Hematopoietic multipotent progenitor cell treated with erythropoietin and hydrocortisone succinate and interleukin-3 and kit ligand, for 15 days (in vitro differentiated cells): ENCODE measurements at places on chromosomes 1 and 21.
A peak's percentile ranks its signal among the peaks of the same experiment; 100 is the strongest.

GRCh38 chr1:94093396-94093795, 27.6 kb downstream of the ABCA4 start:
- no peak for DNase-seq

DNA sequence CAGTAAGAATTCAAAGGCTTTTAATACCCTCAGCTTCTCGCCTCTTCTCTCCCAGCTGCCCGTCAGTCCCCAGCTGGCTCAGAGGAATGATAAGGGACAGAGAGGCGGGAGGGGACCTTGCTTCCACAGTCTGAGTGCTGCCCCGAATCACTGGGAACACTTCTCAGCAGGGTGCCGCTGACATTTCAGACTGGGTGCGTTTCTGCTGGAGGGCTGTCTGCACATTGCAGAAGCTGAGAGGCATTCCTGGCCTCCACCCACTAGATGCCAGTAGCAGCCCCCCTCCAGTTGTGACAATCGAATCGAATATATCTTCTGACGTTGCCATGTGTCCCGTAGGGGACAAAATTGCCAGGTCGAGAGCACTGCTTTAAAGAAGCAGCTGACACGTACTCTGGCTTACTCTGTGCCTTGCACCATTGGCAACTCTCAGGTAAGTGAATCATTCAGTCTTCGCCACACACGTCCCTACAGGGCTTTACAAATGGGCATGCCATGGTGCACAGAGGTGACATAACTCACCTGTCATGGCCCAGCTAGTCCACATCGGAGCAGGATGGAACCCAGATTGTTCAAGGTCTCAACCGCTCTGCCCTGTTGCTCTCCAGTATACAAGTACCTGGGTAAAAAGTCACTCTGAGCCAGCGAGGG, 23.9 kb downstream of the CTNNBIP1 start:
- DNase-seq, result no peak

DNA sequence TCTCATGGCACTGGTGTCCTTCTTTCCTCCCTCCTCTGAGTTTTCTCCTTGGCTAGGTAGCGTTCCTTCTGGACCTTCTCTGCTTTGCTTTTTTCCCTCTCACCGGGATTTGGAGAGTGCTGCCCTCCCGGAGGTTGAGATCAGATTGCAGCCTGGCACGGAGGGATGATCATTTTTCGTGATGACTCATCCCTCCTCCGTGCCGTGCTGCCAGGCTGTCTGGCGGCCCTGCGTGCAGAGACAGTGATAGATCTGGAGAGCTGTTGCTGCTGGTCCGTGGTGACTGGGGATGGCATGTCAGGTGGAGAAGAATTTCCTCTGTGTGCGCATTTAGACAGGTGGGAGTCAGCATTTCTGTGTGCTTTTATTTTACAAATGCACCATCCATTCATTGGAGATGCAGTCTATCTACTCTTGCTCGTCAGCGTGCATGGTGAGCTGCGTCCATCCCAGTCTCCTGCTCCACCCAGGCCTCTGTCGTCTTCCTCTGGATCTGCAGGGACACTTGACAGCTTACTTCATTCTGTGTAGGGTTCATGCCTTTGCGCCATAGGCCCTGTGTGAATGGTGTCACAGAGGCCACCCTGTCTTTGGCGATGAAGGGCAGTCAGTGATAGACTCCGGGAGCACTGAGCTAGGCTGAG, 104.4 kb downstream of the PCBP3 start:
- DNase-seq, result no peak

DNA sequence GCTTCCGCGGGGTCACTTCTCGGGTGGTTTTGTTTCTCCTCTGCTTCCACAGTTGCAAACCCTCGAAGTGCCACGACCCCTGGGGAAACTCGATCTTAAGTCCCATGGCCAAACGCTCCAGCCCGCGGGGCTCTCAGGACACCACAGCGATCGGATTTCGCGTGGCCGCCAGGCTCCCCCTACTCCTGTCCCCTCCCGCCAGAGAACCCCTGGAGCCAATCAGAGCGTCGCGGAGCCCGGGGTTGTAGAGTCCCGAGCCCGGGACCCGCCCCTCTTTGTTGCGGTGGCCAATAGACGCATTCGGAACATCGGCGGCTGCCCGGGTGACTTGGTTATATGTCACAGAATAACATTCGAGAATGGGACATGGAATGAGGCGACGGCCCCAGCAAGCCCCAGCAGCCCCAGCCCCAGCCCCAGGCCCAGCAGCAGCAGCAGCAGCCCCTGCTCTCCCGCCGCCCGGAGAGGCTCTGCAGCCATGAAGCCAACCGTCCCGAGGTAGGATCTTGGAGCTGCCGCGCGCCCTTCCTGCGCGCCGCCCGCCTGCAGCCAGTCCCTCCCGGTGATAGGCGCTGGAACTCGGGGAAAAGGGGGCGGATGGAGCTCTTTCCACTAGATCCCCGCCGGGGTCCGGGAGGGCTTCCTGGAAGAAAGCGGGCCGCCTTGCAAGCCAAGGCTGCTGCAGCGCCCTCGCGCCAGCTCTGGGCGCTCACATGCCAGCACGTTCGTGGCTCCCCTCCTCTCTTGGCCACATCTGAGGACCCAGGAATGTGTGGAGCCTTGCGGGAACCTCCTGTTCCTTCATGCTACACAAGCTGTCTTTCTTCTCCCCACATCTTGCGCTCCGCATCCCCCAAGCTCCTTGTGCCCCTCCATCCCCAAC, at the start of gene VASH2:
VASH2 (plus strand) TSS at position 299 of the 883 bp plus-strand sequence. CDS start 1,002 bp downstream, outside the sequence.
- DNase-seq, result no peak

GRCh38 chr1:184791550-184791900, 36.9 kb upstream of the EDEM3 start:
- DNase-seq, result no peak

DNA sequence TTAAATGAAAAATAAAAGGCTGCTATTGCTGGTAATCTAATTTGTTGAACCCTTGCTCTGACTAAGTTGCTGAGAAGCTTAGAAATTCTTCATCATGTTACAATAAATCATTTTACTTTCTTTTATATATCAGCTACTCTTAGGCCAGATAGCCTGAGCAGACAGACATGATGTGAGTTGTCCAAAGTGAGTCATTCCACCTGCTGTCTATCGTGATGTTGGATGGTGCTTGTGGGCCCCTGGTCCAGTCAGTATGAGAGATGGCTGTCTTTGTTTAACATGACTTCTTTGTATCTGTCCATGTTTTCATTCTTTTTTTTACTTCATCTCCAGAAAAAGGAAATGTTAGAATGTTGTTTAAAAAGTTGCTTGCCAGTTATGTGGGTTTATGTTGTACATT, 188.8 kb downstream of the ADGRL2 start:
- DNase-seq, result no peak

- no peak for DNase-seq
Measured at GRCh38 chr1:98330224-98330623, 331.3 kb upstream of the SNX7 start.

DNA sequence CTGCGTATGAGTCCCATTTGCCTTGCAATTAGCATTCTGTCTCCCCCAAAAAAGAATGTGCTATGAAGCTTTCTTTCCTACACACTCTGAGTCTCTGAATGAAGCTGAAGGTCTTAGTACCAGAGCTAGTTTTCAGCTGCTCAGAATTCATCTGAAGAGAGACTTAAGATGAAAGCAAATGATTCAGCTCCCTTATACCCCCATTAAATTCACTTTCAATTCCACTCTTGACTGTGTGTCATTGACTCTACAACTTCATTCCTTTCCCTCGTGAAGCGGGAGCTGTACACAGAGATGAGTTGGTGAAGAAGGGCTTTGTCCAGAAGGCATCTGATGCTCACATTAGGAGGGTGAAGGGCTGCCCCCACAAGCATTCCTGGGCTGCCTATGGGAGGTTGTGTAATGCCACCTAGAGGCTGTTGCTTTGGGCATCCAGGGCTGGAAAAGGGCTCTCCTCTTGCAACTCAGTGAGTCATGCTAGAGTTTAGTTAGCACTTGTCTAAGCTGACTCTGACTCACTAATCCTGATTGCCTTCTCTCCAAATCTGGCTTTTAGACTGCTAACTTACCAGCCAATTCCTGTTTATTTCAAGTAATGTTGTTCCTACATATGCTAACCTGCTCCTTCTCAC, 1.8 kb downstream of the SPRR1B start:
- no peak for DNase-seq

DNA sequence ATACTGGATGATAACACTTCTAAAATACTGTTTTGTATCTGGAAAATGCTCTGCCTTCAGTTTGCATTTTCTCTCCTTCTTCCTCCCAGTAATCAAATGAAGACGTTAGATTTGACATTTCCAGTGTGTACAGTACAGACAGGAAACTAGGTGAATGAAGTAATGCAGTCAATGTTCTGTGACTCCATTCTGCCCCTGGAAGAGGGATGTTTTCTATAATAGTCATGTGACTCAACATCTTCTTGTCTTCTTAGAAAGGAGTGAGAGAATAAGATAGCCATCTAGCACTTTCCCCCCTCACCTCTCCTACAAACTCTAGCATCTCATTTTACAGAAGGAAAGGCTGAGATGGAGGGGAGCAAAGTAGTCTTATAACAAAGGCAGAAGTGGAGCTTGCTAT, 77.6 kb downstream of the DDR2 start:
- DNase-seq, result no peak

GRCh38 chr1:62240651-62241370, 46.2 kb downstream of the L1TD1 start:
- DNase-seq, result no peak

- DNase-seq, result no peak
Measured at GRCh38 chr1:160271025-160271424, 8.7 kb upstream of the DCAF8 start.

DNA sequence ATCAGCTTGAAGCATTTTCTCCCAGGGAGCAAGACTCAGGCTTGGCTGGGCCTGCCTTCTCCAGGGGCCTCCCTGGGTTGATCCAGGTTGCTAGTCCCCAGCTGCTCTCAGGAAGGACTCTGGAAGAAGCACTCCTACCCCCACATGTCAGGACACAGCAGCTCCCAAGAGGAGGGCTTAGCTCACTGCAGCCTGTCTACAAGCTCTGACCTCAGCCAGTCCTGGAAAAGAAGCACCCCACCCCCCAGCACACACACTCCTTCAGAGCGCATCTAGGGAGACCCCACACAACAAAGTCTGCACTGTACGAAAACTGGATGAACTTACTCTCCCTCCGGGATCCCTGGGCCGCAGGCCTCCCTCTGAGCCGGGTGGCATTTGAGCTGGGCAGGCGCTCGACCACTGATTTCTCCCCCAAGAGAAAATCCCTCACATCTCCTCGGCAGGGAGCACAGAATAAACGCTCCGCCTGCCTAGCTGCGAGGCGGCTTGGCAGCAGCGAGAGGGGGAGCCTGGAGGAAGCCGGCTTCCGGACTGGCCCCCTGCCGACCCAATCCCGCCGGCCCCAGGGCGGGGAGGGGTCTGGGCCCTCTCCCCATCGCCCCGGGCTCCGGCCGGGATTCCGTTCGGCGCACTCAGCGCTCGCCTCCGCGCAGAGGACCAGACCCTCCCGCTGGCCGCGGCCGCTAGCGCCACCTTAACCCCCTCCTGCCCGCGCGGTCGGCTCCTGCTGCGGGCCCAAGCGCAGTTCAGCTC, at the start of gene KCNA2:
KCNA2 (minus strand) TSS at position 458 of the 756 bp plus-strand sequence. CDS start 1,576 bp downstream, outside the sequence.
- DNase-seq, result no peak

DNA sequence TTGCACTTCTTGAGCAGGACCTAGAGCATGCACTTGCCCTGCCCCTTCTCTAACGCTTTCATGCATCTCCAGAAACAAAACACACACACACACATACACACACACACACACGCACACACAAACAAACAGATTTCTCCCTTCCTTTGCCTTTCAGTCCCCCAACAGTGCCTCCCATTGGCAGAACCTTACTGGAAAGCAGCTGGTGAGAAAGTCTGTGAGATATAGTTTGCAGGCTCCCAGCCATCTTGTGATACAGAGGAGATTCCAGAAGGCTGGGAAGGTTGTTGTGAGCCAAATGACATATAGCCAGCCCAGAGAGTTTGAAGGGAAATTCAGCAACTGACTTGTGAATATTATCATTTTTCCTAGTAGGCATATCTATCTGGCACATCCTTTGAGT, 35.9 kb upstream of the ZRANB2 start:
- no peak for DNase-seq

DNA sequence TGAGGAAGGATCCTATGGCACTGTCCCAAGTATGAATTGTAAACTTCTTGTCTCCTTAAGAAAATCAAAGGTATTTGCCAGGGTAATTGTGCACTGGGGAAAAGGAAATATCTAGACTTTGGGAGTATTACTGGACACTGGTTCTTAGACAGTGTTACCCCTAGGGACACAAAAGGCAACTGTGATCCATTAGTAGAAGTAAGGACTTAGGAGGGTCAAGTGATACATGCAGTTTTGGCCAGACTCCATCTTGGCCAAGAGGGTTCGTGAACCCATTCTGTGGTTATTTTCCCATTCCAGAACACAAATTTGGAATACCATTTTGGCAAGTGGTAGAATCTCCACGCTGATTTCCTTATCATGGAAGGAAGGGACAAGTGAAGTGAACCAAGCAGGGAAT, 98.1 kb downstream of the TM2D1 start:
- no peak for DNase-seq

DNA sequence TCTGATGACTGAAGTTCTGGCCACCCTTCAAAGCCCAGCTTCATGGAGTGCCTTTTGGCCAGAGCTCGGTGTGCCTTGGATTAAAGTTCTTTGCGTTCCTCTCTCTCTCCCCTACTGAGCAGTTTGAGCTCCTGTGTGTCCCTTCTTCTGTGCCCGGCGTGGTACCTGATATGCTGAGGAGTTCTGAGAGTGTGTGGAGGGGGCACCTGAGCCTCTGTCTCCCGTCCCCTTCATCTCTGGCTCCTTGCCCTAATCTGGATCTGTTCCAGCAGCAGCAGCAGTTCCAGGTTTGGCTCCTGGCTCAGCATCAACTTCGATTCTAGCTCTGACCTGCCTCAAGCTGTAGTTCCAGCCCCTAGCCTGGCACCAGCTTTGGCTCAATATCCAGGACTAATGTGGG, 25.1 kb upstream of the MYCL start:
- DNase-seq, result no peak

GRCh38 chr1:15949453-15950245, 26.3 kb downstream of the ZBTB17 start:
- peak; percentile 58 for DNase-seq

DNA sequence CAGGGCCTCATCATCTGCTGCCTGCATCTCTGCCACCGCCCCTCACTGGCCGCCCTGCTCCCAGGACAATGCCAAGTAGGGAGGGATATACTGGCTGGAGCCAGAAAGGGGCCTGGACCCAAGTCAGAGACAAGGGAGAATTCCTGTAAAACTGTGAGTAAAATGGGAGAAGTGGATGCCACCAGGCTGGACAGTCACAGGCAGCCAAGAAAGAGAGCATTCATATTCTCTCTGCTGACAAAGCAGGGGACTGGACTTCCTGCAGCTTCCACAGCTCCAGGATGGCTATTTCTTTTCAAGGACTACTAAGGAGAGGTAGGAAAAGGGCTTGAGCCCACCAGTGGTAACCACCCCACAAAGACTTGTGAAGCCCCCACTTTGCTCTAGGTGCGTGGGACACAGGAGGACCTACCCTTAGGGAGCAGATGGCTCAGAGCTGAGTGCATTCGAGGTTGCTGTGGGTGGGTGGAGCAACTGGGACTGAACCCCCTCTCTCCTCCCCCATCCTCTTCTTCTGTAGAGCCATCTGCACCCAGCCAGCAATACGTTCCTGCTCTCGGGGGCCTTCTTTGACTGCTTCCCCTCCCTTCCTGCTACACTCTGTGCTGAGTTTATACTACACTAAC, 57.5 kb downstream of the GLIS1 start:
- DNase-seq, result no peak
